ENCODE measurements at places on chromosomes 16 and 17.
A peak's percentile ranks its signal among the peaks of the same experiment; 100 is the strongest.

DNA sequence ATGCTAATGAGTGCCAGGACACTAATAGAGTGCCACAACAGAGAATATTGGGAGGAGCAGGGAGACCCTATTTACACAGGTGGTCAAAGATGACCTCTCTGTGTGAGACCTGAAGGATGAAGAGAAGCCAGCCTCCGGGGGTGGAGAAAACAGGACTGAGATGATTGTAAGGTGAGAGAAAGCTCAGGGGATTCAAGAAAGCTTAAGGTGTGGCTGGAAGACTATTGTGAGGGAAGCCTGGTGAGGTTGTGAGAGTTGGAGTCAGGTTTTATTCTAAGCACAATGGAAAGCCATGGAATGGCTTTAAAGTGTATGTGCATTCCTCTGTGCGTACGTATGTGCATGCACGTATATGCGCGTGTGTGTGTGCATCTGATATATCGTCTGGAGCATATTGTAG, 10.4 kb upstream of the MARCHF10 start:
- DNase-seq: no peak

DNA sequence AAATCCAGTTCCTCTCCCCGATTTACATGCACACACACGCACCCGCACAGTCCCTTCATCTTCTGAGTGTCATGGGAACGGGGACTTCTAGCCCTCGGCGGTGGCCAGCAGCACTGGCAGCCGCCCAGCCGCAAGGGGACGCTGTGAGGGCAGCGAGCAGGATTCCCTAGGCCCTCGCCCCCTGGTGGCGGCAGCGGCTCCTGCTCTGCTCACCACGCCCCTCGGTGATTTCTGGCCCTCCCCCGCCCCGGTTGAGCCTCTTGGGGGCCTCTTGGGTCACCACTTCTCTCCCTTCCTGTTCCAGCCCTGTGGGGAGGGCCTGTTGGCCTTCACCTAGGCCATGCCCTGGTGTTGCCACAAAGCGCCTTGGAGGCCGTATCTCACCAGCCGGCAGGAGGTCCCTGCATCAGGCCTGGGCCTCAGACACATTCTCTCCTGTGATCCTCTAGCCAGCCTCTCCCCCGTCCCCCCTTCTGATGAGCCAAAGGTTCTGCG, 75.2 kb upstream of the KSR1 start:
- DNase-seq: peak; percentile 16

GRCh38 chr16:81469710-81470535, 25.3 kb downstream of the CMIP start:
- no peak for DNase-seq

- peak; percentile 41 for DNase-seq
Observed at GRCh38 chr16:2497116-2497630, 16.6 kb upstream of the ATP6V0C start.

DNA sequence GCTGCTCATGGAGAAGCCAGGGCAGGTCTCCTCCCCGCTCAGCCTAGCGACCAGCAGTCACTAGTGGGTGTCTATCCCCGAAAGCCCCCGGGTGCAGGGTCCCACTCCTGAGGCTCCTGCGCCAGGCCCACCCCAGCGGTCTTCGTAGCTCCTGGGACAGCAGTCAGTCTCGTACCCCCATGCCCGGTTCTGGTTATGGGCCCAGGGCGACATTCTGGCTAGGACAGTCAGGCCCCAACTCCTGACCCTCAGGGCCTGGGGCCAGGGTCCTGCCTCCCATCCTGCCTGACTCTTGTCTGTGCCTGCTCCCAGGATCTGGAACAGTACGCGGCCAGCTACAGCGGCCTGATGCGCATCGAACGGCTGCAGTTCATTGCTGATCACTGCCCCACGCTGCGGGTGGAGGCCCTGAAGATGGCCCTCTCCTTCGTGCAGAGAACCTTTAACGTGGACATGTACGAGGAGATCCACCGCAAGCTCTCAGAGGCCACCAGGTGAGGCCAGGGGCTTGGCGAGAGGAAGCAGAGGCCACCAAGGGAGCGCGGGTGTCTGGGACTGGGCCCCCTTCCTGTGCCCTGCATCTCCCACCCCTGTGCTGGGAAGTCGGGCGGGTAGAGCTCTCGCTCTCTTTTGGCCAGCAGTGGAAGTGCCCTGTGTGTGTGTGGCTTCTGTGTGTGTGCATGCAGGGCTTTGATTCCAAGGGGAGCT, 2.0 kb downstream of the GPS1 start:
- DNase-seq: no peak

- DNase-seq: no peak
Observed at GRCh38 chr16:51875834-51876600, 670.9 kb downstream of the TOX3 start.

GRCh38 chr16:89095491-89095951, 1.9 kb downstream of the ACSF3 start:
- DNase-seq: no peak

DNA sequence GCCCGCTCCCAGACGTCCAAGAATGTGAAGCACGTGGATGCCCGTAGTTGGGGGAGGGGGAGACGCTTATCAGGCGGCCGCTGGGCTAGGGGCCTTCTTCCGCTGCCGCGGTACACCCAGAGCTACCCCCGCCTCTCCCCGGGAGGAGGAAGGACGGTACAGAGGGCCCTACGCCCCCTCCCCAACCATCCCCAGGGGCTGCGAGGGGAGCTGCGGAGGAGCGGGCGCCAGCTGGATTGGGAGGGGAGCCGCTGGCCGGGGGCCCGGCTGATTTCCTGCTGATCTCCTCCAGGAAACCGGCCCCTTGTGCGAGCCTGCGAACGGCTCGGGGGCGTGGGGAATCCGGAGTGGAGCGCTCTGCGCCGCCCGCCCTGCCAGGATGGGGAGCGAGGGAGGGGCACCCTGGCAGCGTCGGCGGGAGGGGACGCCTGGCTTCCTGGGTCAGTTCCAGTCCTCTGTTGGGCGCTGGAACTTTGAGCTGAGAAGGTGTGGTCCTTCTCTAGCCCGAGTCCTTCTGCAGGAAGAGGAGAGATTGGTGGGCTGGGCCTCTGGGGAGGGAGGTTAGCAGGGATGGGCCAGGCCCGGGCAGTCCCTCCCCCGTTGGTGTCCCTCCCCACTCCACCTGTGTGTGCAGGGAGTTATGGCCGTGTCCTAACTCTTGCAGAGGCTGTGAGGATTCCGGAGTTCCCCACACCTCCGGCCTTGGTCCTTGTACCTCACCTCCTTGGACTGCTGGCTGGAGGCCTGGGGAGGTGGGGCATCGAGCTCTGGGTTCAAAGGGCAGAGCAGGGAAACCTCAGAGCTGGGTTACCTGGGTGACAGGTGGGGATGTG, 19.2 kb downstream of the GJD3 start:
- DNase-seq: peak; percentile 81

- no peak for DNase-seq
Observed at GRCh38 chr16:79372503-79373184, 227.9 kb downstream of the MAF start.

GRCh38 chr17:58447039-58447975, 30.0 kb upstream of the RNF43 start:
- DNase-seq: peak; percentile 87

DNA sequence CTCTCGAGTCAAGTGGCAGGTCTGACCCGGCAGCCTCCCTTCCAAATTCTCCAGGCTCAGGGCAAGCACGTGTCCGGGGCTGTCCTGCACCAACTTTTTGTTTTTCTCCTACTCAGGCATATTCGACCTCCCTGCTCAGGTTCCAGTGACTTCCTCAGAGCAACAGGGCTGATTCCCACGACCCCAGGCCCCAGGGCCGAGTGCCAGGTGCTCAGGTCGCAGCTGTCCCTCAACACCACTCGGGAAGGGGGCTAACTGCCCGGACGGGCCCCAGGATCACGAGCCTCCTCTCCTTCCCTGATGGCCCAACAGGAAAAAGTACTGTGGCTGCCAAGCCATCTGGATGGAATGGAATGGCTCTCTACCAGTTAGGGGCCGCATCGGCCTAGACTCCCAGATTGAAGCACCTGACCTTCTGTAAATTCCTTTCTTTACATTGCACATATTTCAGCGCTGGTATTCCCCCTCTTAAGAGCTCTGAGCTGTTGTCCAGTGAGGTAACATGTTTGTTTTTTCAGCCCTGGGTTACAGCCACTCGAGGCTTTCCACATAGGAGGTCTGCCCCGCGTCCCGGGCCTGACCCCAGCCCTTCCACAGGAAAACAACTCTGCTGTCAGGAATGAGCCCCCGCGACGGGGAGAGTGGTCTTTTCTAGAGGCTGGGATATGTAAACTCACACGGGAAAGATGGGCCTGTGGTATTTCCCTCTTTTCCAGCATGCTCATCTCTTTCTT, 25.0 kb downstream of the NXN start:
- peak; percentile 37 for DNase-seq

GRCh38 chr16:67537636-67538591, 9.3 kb downstream of the RIPOR1 start:
- DNase-seq: no peak

GRCh38 chr16:66378741-66379570, 12.5 kb downstream of the CDH5 start:
- DNase-seq: no peak

DNA sequence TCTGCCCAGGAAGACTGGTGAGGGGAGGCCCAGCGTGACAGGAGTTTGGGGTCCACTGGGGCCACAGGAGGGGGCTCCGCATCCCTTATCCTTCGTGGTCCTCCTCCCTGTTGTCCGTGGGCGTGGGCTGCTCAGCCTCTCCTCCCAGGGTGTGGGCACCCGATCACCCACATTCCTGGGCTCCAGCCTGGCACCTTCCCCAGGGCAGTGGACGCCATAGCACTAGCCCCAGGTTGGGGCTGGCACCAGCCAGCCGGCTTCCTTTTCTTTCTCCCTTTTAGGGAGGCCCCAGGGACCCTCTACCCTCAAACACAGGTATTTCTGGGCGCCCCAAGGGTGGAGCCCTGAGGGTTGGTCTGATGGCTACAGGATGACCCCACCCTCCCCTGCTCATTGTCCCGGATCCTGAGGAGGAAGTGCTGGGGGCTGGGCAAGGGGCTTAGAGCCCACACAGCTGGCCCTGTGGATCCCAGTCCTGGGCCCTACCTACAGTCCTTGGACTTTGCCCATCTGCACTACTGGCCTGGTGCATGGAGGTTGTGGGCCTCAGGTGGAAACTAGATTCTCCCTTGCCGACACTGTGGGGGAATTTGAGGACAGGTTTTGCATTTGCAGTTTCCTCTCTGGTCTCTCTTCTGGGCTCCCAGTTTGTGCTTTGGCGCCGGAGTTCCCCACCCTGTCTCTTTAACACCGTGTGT, 1.1 kb downstream of the KIF1C start:
- DNase-seq: no peak

DNA sequence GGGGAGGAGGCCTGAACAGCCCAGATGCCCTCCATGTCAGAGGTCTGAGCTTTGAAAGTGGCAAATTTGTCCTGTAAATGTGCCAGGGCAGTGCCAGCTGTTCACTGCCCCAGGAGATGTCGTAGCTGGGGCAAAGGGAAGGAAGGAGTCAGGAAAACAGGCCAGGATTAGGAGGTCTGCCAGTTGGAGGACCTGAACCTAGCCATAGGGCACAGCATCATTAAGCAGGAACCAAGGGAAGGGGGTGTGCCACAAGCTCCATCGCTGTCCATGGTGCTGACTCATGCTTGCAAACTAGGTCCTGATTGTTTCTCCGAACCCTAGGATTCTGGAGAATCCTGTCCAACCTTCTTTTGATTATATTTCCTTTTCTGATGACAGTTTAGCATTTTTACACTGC, 124.2 kb downstream of the TMEM132E start:
- peak; percentile 55 for DNase-seq

DNA sequence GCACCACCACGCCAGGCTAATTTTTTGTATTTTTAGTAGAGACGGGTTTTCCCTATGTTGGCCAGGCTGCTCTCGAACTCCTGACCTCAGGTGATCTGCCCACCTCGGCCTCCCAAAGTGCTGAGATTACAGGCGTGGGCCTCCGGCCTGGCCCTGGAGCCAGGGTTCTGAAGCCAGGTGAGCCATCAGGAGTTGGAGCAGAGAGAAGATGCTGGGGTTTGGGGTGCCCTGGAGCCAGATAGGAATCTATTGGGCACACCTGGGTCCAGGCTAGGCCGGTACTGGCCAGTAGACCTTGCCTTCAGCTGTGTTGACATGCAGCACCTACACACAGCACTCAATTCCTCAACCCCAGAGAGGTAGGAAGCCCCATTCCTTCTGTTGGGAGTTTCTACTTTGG, 5.4 kb upstream of the CD300A start:
- no peak for DNase-seq

GRCh38 chr17:14389681-14390080, 88.8 kb downstream of the HS3ST3B1 start:
- DNase-seq: no peak

DNA sequence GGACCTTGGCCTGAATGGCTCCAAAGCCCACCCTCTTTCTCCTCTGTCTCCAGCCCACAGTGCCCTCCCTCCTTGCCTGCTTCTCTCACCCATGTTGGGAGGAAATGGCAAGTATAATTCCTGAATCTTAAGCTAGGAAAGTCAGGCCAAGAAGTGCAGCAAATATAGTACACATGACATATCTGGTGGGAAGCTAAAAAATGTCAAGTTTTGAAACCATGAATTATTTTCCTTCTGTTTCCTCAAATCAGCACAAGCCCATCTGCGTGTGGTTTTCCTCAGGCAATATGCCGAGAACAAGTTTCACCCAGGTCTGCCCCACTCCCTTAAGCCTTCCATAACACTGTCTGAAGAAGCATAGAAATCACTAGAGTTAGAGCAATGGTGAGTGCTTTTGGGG, 502.8 kb upstream of the CDH11 start:
- peak; percentile 51 for DNase-seq

DNA sequence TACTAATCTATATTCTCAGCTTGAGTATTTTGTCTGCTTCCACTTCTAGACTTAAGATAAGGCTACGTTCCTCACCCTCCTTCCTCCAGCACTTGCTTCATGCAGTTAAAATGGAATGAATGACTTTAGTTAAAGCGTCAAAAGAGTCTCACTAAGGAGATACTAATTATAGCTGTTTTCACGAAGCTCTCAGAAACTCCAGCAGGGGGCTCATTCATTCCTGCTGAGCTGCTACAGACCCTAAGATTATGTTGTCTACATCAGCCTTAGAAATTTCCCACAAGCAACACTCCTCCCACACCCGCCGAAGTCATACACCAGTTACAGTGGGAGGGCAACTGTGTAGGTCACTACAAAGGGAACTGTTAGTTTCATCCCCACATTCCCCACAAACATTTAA, 57.0 kb upstream of the KIFC3 start:
- DNase-seq: peak; percentile 22

DNA sequence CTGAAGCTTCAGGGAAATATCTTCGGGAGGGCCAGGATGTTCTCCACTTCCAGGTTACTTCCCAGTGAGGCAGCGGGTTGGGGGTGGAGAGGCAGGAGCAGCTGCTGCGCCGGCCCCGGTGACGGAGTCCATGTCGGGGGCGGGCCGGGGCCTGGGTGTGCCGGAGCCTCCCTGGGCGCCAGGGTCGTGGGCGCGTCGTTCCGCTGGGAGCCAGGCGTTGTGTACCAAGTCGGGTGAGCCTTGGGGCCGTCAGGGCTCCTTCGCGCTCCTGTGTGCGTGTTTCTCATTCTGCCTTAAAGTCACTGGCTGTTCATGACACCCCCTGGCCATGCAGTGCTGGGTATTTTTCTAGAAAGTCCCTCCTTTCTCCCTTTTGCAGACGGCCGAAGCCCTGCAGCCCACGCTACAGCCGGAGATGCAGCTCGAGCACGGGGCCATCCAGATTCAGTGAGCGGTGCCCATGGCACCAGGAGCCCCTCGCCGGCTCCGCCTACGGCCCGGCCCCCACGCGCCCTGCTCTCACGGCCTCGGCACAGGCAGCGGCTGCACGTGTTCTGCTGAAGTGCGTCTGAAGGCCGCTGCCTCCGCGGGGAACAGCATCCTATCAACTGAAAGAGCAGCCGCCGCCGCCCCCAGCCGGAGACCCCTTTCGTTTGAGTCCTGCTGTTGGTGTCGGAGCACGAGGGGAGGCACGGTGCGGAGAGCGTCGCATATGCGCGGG, 125.1 kb downstream of the BANP start:
- no peak for DNase-seq

GRCh38 chr17:12085076-12085949, 64.6 kb downstream of the MAP2K4 start:
- no peak for DNase-seq

Data from fibroblast of the aortic adventitia (primary cell).